Endothelial cell of umbilical vein (primary cell): ENCODE measurements at places on chromosomes 11 and 22.

DNA sequence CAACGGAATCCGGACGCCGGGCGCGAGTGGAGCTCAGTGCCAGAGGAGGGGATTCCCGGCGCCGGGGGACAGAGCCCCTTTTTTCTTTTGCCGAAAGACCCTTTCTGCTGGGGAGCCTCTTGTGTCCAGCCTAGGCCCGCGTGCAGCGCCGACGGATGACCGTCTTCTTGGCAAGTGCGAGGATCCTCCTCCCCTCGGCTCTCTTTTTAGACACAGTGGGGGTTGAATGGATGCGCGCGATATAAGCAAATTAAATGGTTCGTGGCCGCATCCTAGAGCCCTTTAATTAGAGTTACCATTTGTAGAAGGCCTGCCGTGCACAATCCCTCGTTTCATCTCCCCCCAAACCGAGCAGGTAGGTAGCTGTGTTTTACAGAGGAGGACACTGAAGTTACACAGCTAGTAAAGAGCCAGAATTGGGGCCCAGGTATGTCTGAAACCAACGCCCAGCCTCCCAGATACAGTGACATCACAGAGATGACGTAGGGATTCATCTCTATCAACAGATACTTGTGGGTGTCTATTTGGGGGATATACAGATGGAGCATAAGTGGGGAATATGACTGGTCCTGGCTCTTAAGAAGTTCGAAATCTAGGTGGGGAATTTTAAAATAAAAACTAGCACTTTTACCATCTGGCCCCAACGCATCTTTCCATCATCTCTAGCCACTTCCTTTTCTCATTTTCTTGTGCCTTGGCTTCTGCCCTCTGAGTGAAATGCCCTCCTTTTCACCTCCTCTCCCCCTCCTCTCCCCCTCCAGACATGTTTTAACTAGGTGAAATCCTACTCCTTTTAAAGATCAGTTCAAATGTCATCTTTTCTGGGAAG is 875 bp downstream of the TCP11L1 start:
- no peak for DNase-seq

- DNase-seq, result peak; percentile 54
Measured at GRCh38 chr11:117828611-117829368, 4.2 kb upstream of the FXYD2 start.

DNA sequence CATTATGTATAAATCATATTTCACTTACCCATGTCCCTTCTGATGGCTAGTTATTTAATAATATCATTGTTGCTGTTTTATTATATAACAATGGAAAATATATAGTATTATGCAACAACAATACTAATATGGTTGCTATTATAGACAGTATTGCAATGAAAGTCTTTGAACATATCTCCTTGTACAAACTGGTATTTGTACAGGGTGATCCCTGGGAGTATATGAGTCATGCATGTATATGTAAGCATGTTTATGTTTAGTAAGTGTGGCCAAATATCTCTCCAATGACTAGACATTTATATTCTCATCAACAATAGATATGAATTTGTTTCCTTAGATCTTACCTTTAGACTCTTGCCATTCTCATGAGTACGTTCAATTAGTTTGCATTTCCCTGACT is 55.9 kb downstream of the KCNC1 start:
- no peak for DNase-seq

DNA sequence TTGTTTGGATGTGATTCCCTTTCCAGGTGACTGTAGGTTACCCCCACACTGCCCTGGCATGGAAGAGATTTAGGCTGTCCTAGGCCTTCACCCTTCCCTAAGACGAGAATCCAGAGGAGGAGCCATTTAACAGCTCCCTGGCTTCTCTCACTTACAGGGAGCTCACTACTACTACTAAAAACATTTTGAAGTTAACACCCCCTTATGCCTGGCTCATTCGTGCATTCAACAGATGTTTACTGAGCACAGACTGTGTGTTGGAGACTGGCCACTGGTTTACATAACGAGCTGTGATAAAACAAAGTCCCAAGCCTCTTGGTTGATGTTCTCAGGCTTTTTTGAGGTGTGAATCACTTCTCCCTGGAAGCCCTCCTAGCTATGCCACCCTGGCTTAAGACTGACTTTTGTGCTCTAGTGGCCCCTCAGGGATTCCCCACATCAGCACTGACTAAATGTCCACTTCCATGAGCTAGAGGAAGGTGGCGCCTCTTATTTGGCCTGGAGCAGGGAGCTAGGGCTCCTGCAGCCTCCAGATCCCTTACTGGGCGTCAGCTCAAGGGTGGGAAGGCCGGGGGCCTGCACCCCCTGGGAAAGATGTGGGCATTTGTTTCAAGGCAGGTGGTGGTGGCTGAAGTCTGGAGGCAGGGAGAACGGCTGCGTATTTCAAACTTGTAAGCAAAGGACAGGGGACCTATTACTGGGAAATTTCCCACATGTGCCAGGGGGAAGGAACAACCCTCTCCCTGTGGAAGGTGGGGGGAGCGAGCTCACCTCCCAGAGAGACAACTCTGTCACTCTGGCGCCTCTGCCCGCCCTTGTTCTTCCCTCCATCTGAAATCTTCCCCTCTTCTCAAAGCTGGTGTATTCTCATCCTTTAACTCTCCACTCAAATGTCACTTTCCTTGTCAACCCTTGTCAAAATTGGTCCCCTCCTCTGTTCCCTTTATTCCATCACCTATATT is 19.4 kb upstream of the MALAT1 start:
- peak; percentile 74 for DNase-seq

DNA sequence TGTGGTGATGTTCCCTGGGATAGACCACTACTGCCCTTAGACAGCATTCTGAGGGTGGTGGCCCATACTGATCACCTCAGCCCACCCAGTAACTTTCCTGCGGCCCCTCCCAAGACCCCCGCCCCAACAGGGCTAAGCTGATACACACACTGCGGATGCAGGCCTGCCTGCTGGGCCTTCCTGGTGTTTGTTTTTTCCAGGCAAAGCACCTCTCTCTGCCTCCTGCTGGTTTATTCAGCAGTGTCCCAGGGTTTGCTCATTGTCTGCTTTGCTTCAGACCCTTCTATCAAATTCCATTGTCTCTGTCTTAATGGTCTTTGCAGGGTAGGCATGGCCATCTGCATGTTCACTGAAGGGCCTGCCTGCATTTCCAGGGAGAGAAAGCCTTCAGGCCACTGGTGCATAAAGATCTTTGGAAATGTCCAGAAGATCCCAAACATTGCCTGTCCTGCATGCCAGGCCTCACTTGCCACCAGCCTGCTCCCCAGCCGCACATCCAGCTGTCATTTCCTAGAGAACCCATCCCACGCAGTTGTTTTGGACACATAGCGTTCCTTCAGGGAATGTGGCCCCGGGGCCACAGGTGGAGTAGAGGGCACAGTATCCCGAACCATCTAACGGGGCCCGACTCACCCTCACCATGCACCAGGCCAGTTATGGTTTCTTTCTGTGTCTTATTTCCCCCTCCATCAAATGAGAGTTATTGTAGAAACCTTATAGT is 50.2 kb downstream of the BCR start:
- DNase-seq, result no peak

DNA sequence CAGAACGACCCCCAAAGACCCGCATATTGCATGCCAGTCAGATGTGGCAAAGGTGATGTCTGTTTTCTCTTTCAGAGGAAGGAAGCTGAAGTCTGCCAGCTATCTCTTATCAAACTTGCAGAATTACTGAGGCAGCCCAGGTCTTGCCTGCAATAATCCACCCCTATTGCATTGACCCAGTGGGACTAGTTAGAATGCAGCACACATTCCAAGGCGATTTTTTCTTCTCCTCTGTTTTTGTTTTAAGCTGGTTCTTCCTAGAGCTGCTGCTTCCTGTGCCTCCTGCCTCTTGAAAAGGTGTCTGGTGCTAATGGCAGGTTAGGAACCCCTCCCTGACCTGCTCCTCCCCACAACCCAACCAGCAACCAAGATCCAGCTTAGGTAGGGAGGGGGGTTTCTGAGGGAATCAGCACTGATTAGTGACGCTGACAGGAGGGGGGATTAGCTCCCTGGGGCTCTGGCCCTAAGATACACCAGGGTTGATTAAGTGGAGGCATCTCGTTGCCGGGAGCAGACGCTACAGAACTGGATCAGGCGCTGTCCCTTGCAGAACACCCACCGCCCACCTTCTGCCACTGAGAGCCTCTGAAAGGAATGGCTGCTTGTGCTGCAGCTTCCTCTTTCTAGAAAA is 2.8 kb downstream of the NTM start:
- DNase-seq, result no peak

DNA sequence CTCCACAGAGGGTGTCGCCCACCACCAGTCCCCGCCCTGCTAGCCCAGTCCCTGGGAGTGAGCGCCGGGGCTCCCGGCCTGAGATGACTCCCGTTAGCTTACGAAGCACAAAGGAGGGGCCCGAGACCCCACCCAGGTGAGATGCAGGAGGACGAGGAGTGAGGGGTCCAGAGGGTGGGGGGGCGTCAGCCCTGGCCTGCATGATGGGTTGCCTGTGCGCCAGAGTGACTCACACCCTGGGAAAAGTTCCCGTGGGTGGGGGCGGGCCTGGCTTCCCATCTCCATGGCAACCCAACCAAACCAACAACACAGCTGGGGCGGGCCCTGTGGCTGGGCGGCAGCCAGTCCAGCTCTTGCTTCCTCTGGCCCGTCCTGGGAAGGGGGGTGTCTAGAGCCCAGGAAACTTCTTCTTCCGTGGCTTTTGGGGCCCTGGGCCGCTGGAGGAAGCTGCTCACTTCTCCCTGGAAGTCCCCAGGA is 4.5 kb downstream of the GAS2L1 start:
- peak; percentile 99 for DNase-seq

GRCh38 chr11:72821920-72822799 is 7.9 kb downstream of the ATG16L2 start:
- peak; percentile 91 for DNase-seq

DNA sequence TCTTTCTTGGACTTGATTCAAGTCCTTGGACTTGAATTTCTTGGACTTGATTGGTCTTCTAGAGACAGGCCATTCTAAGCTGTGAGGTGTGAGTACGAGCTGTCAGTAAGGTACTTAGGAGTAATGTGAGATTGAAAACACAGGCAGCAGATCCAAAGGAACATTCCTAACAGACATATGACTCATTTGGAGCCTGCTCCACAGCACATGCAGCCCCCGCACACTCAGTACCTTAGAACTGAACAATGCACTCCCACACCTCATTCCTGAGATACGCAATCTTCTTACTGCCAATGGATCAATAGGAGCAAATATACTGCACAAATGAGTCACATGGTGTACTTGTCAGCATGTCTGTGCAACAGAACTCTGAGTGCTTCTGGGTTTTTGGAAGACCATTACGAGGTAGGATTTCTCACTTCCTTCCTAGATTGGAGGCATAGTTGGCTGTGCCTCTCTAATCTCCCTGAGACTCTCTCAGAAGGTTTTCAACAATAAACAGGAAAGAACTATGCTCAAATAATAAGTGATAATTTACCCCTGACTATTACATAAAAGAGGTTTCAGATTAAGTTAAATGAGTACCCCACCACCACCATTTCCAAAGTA is 243.1 kb downstream of the KCNA4 start:
- no peak for DNase-seq
